ENCODE measurements at places on chromosomes 16 and 17. TPM values are rescaled to one million over a fixed set of nuclear protein-coding genes. Genes with fewer than 3 reads are reported as not detected.
A peak's percentile ranks its signal among the peaks of the same experiment; 100 is the strongest.

GRCh38 chr17:2076087-2076984, 21.4 kb downstream of the HIC1 start:
- no peak overlapping the region for H3K27ac ChIP-seq
- H3K4me3 ChIP-seq: no peak overlapping the region
- peaks cover 37% of the 10 kb centered on the region for H3K4me1 ChIP-seq
- peaks cover 40% of the 10 kb centered on the region for H3K36me3 ChIP-seq
- H3K27me3 ChIP-seq: no peaks in the 10 kb centered on the region

GRCh38 chr16:62829607-62830006, 793.4 kb upstream of the CDH8 start:
- H3K4me1 ChIP-seq: no peaks in the 10 kb centered on the region
- no peaks in the 10 kb centered on the region for H3K27me3 ChIP-seq
- no peak for DNase-seq
- no peak overlapping the region for H3K27ac ChIP-seq
- no peak overlapping the region for H3K4me3 ChIP-seq

DNA sequence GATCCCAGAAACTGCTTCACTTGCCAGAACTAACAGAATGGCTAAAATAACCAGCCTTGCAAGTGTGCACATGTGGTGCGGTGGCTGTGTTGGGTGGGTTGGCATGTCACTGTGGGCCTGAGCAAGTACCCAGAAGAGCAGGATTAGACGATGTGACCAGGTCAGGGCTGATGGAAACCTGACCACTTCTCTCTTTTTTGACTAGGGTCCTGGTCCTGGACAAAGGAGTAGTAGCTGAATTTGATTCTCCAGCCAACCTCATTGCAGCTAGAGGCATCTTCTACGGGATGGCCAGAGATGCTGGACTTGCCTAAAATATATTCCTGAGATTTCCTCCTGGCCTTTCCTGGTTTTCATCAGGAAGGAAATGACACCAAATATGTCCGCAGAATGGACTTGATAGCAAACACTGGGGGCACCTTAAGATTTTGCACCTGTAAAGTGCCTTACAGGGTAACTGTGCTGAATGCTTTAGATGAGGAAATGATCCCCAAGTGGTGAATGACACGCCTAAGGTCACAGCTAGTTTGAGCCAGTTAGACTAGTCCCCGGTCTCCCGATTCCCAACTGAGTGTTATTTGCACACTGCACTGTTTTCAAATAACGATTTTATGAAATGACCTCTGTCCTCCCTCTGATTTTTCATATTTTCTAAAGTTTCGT, 16.7 kb downstream of the ANKRD40 start:
- H3K27ac ChIP-seq: no peak overlapping the region
- H3K4me3 ChIP-seq: no peak overlapping the region
- peaks cover under 1% of the 10 kb centered on the region for H3K4me1 ChIP-seq
- no peaks in the 10 kb centered on the region for H3K27me3 ChIP-seq

FOXN1 gene
- not detected for total RNA-seq

DNA sequence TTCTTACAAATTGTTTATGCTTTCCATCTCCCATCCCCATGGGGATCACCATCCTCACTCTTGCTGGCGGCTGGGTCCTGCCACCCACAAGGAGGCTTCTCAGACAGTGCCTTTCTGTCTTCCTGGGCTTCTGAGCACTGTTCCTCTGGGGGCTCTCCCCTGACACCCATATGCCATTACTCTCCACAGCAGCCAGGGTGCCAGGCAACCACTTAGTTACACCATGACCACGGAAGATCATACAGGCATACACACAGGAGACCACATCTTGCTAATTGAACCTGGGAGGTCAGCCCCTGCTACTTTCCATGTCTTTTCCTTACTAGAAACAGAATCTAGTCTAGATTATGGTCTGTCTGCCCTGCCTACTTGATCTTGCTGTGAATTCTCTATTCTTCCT, 27.7 kb upstream of the HS3ST2 start:
- H3K4me1 ChIP-seq: peaks cover 6% of the 10 kb centered on the region
- no peak for DNase-seq
- H3K27ac ChIP-seq: no peak overlapping the region
- H3K4me3 ChIP-seq: no peak overlapping the region

ZSCAN10 gene
- total RNA-seq: not detected

GRCh38 chr17:21841839-21842238, 149.5 kb downstream of the KCNJ18 start:
- no peaks in the 10 kb centered on the region for H3K4me1 ChIP-seq
- no peaks in the 10 kb centered on the region for H3K27me3 ChIP-seq
- no peak overlapping the region for H3K27ac ChIP-seq
- DNase-seq: no peak
- H3K36me3 ChIP-seq: peaks cover 6% of the 10 kb centered on the region

DNA sequence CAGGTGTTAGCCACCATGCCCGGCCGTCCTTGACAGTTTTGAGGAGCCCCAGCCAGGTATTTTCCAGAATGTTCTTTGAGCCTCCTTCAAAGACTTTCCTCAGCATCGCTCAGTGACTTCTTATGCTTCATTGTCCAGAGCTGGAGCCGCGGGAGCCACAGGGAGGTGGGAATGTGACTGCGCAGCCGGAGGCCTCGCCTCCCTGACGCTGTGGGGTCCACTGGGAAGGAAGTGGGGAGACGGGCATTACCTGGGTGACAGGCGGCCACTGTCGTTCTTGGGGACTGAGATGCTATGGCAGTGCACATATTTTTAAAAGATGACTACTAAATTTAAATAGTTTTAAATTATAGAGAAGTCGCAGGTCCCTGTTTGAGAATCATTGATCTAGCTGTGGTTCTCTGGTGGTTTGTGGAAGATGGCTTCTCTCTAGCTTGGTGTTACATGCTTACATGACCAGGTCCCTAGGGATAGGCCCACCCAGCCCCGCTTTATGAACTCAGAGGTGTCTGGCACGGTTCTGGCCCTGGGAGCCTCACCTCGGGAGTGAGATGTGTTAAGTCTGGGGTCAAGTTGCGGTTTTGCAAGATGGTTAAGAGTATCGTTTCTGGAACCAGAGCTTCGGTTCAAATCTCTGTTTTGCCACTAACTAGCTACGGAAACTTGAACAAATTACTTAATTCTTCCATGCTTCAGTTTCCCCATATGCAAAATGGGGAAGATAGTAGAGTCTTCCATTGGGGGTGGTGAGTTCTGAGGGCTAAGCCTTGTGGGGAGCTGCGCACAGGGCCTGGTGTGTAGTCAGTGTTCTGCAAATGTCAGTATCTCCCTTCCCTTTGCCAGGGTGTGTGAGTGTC, 53.0 kb downstream of the ATP2C2 start:
- peaks cover 9% of the 10 kb centered on the region for H3K4me1 ChIP-seq
- H3K27ac ChIP-seq: no peak overlapping the region
- peaks cover 4% of the 10 kb centered on the region for H3K27me3 ChIP-seq
- H3K36me3 ChIP-seq: no peaks in the 10 kb centered on the region

- peak overlapping the region; percentile 80 for H3K4me3 ChIP-seq
- H3K27me3 ChIP-seq: peaks cover 4% of the 10 kb centered on the region
- peak overlapping the region; percentile 88 for H3K27ac ChIP-seq
- peaks cover 30% of the 10 kb centered on the region for H3K4me1 ChIP-seq
- peak; percentile 98 for DNase-seq
- H3K36me3 ChIP-seq: peaks cover 18% of the 10 kb centered on the region
Measured at GRCh38 chr17:21043296-21044232, 753 bp upstream of the USP22 start.

GRCh38 chr17:11074451-11074850, 166.6 kb upstream of the SHISA6 start:
- H3K27me3 ChIP-seq: no peaks in the 10 kb centered on the region
- no peak for DNase-seq
- no peaks in the 10 kb centered on the region for H3K4me1 ChIP-seq
- H3K36me3 ChIP-seq: no peaks in the 10 kb centered on the region

C16orf92 gene
- not detected for total RNA-seq

SRL gene
- total RNA-seq: not detected

DNA sequence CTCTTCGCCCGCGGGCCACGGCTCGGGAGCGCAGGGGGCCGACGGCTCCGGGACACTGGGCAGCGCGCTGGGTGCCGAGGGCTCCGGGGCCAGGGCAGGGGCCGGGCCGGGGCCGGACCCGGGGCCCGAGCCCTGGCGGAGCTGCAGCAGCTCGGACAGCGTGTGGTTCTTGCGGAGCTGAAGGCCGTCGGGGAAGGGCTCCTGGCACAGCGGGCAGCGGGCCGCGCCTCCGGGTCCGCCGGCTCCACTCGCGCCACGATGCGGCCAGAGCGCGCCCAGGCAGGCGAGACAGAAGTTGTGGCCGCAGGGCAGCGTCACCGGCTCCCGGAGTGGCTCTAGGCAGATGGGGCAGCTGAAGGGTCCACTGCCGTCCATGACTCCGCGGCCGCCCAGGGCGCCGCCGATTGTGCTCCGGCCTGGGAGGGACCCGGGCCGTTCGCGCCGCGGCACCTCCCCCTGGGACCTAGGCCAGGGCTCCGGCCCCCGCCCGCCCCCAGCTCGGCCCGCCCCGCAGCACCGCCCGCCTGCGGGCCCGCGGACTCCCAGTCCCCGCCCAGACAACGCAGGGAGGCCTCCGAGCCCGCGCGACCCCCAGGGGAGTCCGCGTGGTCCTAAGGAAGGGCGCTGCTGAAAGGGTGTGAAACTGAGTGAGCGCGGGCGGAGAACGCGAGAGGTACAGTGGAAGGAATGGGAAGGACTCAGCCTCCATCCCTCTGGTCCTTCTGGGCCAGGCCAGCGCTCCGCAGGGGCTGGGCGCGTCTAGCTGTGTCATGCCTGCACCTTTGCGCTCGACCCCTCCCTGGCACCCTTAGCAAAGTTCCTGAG, at the start of gene TRIM47:
TRIM47 (minus strand) TSS at position 408 of the 825 bp plus-strand sequence; CDS start at position 375, 33 bp downstream.
- H3K27ac ChIP-seq: peak within 1 kb of the TSS; percentile 93
- H3K4me1 ChIP-seq: peaks cover 57% of the 10 kb centered on the region
- H3K27me3 ChIP-seq: peaks cover 14% of the 10 kb centered on the region
- peak; percentile 28 for DNase-seq

MYH2 gene
- total RNA-seq: not detected

- H3K4me1 ChIP-seq: peaks cover 35% of the 10 kb centered on the region
- peak within 1 kb of the TSS; percentile 87 for H3K27ac ChIP-seq
- peaks cover 16% of the 10 kb centered on the region for H3K36me3 ChIP-seq
- H3K4me3 ChIP-seq: peak within 1 kb of the TSS; percentile 98
- peak; percentile 26 for DNase-seq
- no peaks in the 10 kb centered on the region for H3K27me3 ChIP-seq
Measured at GRCh38 chr17:42979511-42980273, at the start of gene PTGES3L. PTGES3L (minus strand) TSS chr17:42980080; CDS start chr17:42980053, 27 bp downstream.

DNA sequence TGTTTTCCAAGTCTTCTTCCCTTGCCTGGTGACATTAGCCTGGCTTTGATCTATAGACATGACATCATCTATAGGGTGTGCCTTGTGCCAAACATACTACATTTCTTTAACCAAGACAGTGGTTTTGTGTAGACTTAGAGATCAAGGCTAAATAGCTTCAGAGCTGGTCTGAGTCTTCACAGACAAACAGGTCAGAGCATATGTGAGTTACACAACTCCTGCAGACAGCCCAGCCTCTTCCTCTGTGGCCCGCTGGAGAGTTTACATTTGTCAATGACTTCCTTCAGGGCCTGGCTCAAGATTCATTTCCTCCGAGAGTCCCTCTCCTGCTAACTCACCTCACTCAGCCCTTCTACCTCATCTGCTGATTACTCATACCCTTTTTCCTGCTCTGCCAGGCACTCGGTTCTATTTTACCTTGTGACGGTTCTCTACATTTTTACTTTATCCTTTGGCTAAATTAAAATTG, 73.1 kb upstream of the TANC2 start:
- H3K36me3 ChIP-seq: no peaks in the 10 kb centered on the region
- H3K27ac ChIP-seq: no peak overlapping the region
- H3K27me3 ChIP-seq: peaks cover 6% of the 10 kb centered on the region
- H3K4me3 ChIP-seq: no peak overlapping the region

GINS2 gene
- 45.7 TPM for total RNA-seq

DNA sequence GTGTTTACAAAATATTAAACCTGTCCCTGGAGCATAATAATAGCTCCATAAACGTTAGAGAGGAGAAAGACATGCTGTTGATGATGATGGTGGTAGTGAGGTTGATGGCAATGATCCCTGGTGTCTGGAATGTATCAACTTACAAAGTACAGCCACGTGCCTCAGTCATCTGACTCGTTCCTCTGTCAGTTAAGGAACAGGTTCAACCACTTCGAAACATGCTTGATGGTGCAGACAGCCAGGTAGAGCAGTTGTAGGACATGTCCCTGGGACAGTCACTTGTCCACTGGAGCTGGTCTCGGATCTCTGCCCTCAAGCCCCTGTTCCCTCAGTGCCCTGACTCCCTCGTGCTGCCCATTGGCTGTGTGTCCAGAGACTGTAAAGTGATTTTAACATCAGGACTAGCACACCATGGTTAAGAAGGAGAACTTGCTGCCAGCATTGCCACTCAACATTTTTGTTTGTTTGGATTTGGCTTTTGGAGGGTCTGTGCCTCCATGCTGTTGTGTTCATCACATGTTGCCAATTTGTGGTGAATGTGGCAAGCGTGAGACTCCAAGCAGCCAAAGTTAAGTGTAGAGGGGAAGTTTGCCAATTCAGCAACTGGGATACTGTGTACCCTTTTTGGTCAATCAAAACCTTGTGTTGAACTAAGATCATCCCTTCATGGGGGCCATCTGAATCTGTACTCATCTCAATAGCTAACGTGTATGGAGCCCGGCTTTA, 16.3 kb upstream of the SALL1 start:
- H3K36me3 ChIP-seq: no peaks in the 10 kb centered on the region
- no peak for DNase-seq
- no peak overlapping the region for H3K4me3 ChIP-seq
- H3K27me3 ChIP-seq: no peaks in the 10 kb centered on the region
- no peaks in the 10 kb centered on the region for H3K4me1 ChIP-seq
- H3K27ac ChIP-seq: no peak overlapping the region

DNA sequence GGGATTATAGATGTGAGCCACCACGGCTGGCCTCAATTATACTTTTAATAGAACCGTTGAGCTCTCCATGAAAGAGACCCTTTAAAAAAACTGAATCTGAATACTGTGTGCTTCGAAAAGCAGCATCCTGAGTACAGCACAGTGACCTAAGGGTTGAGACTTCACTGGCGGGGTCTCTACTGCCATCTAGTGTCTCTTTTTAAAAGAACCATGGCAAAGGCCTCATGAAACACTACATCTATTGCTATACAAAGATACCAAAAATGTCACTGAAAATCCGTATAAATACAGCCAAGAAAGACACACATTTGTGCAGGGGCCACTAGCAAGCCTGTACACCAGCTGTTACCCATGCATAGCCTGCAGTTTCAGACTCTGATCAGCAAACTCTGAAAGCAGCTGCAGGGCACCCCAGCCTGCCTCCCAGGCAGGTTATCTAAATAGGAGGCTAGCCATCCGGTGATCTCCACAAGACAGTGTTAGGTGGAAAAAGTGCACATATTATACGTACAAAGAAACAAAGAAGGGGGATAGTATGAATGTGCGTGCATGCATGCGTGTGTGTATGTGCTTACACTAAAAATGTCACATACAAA, 35.3 kb downstream of the NPLOC4 start:
- H3K27ac ChIP-seq: peak overlapping the region; percentile 48
- peaks cover 10% of the 10 kb centered on the region for H3K4me1 ChIP-seq
- peaks cover 60% of the 10 kb centered on the region for H3K36me3 ChIP-seq
- H3K4me3 ChIP-seq: no peak overlapping the region
- peak; percentile 46 for DNase-seq
- no peaks in the 10 kb centered on the region for H3K27me3 ChIP-seq

VAC14 gene
- 26.7 TPM for total RNA-seq

GRCh38 chr16:68848786-68849185, 5.5 kb downstream of the TANGO6 start:
- no peak for DNase-seq
- H3K27ac ChIP-seq: no peak overlapping the region
- H3K27me3 ChIP-seq: no peaks in the 10 kb centered on the region

- no peak overlapping the region for H3K27ac ChIP-seq
- H3K4me1 ChIP-seq: peaks cover 25% of the 10 kb centered on the region
- H3K4me3 ChIP-seq: peak overlapping the region; percentile 97
- peaks cover 6% of the 10 kb centered on the region for H3K27me3 ChIP-seq
- DNase-seq: no peak
- peaks cover 20% of the 10 kb centered on the region for H3K36me3 ChIP-seq
Measured at GRCh38 chr17:2043785-2044184, 2.0 kb downstream of the OVCA2 start.

All from activated CD4-positive, alpha-beta memory T cell treated with anti-CD3 and anti-CD28 coated beads, Interleukin-2, amount 10 ng/mL, durations not matched to agents 7 days and 5 days (primary cell).